ENCODE measurements at places on chromosomes 5 and 9. TPM values are rescaled to one million over a fixed set of nuclear protein-coding genes. Genes with fewer than 3 reads are reported as not detected.

DNA sequence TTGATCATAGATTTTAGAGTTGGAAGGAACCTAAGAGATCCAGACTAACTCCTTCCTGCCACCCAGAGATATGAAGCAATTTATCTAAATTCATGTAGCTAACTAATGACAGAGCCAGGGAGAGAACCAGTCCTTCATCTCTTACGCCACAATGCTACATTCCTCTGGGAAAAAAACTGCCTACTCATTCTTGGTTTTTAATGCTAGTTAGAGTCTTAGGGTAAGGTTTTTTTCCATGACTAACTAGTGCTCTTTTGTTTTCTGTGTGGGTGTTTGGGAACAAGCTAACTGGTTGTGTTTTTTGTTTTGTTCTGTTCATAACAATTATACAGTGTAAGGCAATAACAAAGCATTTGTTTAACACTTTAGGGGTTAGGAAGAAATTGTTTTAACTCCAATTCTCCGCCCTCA is 52.4 kb downstream of the SLC44A1 start:
- no peak overlapping the region for H3K4me3 ChIP-seq
- H3K36me3 ChIP-seq = peaks cover 18% of the 10 kb centered on the region
- peaks cover 13% of the 10 kb centered on the region for H3K4me1 ChIP-seq
- no peak overlapping the region for H3K27ac ChIP-seq
- DNase-seq = no peak

DNA sequence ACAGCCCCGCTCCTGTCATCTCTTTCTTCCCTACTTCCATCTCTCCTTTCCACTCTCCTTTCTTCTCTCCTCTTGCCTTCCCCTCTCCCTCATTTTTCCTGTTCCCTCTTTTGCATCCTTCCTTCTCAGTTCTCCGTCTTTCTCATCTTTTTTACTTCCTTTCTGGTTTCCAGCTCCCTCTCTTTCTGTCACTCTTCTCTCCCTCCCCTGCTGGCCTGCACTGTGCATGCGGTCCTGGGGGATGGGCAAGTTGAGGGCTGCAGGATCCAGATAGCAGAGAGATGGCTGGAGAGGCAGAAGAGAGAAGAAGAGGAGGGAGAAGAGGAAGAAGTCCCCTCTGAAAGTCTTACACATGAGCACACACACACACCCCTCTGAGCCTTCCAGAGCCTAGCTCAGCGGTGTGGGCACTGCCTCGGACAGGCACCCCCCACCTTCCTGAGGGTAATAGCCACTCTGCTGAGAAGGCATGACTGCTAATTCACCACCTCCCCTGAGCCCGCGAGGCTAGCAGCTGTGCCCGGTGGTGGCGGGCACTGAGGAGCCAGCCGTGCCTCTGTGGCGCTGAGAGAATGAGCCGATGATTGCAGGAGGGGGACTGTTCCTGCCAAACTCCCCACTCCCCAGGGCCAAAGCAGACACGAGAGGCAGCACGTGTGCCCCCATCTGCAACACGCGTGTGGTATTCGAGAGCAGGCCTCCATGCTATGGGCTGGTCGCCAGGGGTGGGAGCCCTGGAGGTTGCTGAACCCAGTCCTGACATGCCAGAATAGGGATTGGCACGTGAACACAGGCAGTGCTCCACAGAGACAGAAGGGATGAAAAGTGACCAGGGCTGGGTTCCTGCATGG is 3.7 kb upstream of the CAMK2A start:
- peaks cover 8% of the 10 kb centered on the region for H3K27me3 ChIP-seq
- no peaks in the 10 kb centered on the region for H3K36me3 ChIP-seq
- no peak overlapping the region for H3K27ac ChIP-seq
- H3K4me1 ChIP-seq = no peaks in the 10 kb centered on the region
- no peak overlapping the region for H3K4me3 ChIP-seq

- no peaks in the 10 kb centered on the region for H3K4me1 ChIP-seq
- no peak overlapping the region for H3K4me3 ChIP-seq
- H3K27me3 ChIP-seq = no peaks in the 10 kb centered on the region
These were observed 300.4 kb downstream of the DTWD2 start for GRCh38 chr5:118687661-118688621.

DNA sequence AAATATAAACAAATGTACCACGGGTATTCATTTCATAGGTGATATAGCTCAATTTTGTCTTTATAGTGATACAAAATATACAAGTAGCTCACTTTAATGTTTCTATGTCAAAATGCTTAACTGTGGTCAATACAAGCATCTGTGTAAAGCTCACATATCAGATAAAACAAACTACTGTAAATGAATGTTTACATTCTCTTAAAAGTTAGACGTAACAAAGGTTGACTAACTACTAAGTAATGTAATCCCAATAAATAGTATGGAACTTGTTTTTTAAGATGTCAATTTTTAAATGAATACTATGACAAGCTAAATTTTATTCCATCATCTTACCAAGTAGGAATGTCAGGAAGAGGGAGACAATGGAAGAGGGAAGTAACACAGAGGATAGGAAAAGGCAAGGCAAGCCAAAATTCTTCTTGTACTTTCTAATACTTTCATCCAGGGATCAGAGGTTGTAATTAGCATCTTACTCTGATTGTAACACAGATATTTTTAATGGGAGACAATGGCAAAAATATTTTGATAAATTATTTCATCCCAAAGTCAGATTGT is 105.5 kb downstream of the STRBP start:
- no peak overlapping the region for H3K4me3 ChIP-seq
- DNase-seq = no peak
- H3K27ac ChIP-seq = no peak overlapping the region
- peaks cover 5% of the 10 kb centered on the region for H3K4me1 ChIP-seq
- H3K36me3 ChIP-seq = peaks cover 3% of the 10 kb centered on the region

Gene MYMK
- not detected for total RNA-seq

DNA sequence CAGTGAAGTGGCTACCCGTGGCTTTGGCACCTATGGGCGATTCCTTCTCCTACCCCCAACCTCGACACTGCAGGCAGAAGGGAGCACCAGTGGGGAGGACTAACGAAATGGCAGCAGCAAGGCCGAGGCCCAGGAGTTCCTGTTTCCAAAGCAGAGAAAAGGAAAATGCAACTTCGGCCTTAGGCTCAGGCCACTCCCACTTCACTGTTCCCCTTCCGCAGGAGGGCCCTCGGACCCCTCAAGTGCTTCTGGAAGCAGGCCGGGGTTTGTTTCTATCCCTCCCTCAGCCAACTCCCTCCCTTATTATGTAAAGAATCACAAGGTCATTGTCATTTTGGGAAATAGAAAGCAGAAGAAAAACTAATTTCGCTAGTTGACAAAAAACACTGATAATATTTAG is 36.4 kb upstream of the NKX2-5 start:
- no peaks in the 10 kb centered on the region for H3K4me1 ChIP-seq
- peak; percentile 67 for DNase-seq
- no peaks in the 10 kb centered on the region for H3K36me3 ChIP-seq
- H3K27me3 ChIP-seq = peaks cover 15% of the 10 kb centered on the region

GRCh38 chr5:114477816-114478334 is 116.0 kb downstream of the KCNN2 start:
- H3K4me1 ChIP-seq = peaks cover 12% of the 10 kb centered on the region
- H3K36me3 ChIP-seq = no peaks in the 10 kb centered on the region

GRCh38 chr5:56812110-56812509 is 3.2 kb upstream of the MAP3K1 start:
- H3K4me1 ChIP-seq = peaks cover 10% of the 10 kb centered on the region
- H3K36me3 ChIP-seq = no peaks in the 10 kb centered on the region
- no peaks in the 10 kb centered on the region for H3K27me3 ChIP-seq

DNA sequence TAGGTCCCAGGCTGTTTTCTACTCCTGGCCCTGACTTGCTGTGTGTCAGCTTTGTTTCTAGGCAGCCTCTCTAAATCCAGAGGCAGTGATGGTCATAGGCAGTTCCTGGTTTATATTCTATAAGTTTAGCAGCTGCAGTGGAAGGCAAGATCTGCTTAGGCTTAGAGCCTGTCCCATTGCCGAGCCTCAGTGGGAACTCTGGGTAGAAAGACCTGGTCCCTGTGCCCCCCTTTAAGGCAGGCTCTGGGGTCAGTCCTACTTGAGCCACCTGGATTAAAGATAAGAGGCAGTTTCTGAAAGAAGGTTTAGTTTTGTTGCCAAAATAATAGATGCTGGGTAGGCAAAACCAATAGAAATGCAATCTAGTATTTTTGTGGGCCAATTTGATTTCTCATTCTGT is 13.6 kb downstream of the MCCC2 start:
- no peaks in the 10 kb centered on the region for H3K27me3 ChIP-seq
- H3K27ac ChIP-seq = no peak overlapping the region
- peaks cover 82% of the 10 kb centered on the region for H3K36me3 ChIP-seq
- no peak for DNase-seq

All from lower lobe of right lung (tissue), 2 donors.